Stimulated activated CD8-positive, alpha-beta memory T cell treated with anti-CD3 and anti-CD28 coated beads, Interleukin-2, amount 100 ng/mL, for 48 hours (primary cell): ENCODE measurements at places on chromosomes 1 and 21.

DNA sequence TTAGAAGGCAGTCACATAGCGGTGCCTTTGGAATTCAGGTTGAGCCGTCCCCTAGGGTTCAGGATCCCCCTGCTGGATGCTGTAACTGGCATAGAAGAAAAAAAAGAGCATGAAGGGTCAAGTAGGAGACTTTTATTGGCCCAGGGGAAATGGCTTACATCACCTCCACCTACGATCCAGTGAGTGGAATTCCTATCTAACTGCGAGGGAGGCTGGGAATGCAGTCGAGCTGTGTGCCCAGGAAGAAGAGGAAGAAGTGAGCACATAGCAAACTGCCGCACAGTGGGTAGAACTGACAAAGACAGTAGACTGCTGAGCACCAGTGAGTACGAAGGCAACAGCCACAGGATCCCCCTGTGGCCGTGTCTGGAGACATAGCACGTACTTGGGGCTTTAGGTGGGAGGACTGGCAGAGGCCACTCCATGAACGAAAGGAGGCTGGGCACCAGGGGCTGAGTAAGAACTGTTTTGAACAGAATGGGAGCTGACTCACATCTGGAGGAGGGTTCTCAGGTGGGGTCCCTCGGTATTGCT, 79.2 kb downstream of the RNF220 start:
- DNase-seq = no peak

- no peak for DNase-seq
Observed at GRCh38 chr21:15654171-15654570, 75.6 kb upstream of the USP25 start.

- DNase-seq = no peak
Observed at GRCh38 chr1:2815551-2815950, 14.1 kb upstream of the TTC34 start.

GRCh38 chr1:59282951-59283350, 13.9 kb upstream of the FGGY start:
- no peak for DNase-seq

DNA sequence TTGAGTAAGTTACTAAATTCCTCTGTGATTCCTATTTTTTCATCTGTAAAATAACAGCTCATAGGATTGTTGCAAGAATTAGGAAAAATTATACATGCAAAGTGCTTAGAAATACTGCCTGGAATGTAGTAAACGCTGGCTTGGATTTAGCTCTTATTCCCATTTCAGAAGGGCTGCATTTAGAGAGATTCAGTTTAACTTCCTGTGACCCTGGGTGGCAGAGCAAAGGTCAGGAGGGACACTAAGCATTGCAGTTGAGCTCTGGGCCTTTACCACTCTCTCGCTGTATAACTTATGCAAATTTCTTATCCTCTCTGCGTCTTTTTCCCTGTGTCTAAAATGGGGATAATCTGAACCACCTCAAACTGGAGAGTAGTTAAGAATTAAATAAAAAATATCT, 241.0 kb upstream of the POU3F1 start:
- no peak for DNase-seq

DNA sequence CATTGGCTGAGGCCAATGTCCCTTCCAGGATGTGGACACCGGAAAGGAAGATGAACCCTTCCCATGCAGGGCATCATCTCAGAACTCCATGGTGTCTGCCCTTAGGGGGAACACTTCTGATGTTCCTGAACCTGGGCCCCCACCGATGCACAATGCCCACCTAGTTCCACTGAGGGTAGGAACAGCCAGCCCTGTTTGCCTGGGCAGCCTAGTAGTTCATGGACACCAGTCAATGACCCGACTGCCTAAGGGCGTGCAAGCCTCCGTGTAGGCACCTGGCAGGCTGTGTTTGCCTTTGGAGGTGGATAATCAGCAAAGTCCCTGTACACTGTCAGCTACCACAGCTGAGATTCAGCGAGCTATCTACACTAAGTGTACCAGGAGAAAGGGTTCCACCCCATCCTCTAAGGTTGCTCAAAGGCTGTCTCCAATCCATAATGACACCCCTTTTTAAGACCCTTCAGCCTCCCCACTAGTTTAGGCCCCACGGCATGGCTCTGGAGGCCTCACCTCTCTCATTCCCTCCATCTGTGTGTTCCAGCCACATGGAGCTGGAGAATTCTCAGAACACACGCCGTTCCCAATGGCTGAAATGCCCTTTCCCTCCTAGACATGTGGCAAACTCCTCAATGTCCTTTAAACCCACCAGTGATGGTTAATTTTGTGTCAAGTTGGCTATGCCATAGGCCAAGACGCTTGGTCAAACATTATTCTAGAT, 124.8 kb upstream of the EDN2 start:
- DNase-seq = no peak

DNA sequence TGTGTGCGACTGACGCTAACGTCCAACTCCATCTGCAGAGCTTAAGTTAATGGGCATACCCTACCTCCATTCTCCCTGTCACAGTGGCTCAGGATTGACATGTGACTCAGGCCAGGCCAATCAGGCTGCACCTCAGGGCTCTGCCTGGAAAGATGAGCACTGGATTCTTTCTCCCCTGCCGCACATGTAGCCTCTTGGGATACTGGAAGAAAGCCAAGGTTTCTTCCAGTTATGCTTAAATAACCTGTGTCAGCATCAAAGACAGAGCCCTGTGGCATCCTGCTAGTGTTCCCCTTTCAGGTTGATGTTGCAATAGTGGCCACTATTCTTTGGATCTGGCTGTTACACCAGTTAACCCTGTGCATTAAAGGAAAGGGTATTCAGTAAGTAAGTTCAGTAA, 55.0 kb upstream of the SYT6 start:
- DNase-seq = no peak

DNA sequence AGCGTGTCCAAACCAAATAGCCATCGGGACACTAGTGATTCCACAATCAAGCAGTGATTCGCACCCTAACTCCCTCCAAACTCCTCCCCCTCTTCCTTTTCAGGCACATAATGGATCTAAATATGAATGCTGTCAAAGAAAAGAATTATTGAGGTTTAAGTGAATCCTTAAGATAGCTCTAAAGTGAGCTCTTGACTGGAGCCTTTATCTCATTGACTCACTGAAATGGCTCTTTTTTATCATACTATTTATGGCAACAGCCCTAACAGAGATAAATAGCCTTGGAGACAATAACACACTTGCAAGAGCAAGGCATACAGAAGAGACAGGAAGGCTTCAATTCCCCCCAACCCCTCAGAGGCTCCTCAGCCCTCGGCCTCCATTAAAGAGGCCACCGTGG, 143.3 kb downstream of the PLXNA2 start:
- no peak for DNase-seq

GRCh38 chr1:46543761-46544560, 7.5 kb downstream of the KNCN start:
- no peak for DNase-seq
